Stimulated activated CD8-positive, alpha-beta memory T cell treated with anti-CD3 and anti-CD28 coated beads, Interleukin-15, amount 100 ng/mL, for 48 hours (primary cell): ENCODE measurements at places on chromosomes 16 and 17.

GRCh38 chr17:2792366-2793169, 3.7 kb upstream of the RAP1GAP2 start:
- peak; percentile 73 for DNase-seq

DNA sequence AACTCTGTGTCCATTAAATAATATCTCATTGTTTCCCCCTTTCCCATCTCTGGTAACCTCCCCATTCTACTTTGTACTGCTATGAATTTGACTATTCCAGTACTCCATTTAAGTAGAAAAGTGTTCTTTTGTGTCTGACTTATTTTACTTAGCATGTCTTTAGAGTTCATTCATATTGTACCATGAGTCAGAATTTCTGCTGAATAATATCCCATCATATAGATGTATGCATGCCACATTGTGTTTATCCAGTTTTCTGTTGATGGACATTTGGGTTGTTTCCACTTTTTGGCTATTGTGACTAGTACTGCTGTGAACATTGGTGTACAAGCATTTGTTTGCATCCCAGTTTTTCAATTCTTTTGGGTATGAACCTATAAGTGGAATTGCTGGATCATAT, 6.0 kb downstream of the PPM1D start:
- DNase-seq: no peak

- DNase-seq: no peak
These were observed 921 bp upstream of the CDR2 start for GRCh38 chr16:22375117-22375962.

DNA sequence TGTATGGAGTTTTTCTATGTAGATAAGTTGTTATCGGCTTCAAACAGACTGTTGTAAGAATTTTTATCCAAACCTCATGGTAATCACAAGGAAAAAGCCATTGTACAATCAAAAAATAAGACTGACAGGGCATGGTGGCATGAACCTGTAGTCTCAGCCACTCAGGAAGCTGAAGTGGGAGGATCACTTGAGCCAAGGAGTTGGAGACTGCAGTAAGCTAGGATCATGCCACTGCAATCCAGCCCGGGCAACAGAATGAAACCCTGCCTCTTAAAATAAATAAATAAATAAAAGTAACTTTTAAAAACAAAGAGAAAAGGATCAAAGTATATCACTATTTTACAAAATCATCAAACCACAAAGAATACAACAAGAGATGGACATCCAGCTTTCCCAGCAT, 14.4 kb downstream of the OR1A1 start:
- DNase-seq: no peak

- DNase-seq: no peak
These were observed 20.7 kb downstream of the PIK3R6 start for GRCh38 chr17:8846768-8847211.

DNA sequence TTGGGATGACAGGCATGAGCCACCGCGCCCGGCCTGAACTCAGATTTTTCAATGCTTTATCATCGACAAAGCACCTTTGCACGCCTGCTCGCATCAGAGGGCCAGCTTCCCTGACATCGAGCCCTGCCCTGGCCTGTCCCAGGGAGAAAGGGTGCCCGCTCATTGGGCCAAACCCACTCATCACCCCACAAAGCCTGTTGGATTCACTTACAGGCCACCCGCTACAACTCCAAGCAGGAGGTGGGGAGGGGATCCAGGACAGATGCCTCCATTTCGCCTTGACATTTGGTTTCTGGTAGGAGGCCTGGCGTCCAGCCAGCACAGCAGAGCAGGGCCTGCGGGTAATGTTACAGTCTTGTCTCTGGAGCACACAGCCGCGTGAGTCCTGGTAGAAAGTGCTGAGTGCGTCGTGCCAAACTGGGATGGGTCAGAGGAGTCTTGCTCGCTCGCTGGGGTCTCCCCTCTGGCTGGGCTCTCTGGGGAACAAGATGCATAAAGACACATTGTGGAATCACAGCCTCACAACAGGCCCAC, 19.8 kb downstream of the SMTNL2 start:
- DNase-seq: no peak

DNA sequence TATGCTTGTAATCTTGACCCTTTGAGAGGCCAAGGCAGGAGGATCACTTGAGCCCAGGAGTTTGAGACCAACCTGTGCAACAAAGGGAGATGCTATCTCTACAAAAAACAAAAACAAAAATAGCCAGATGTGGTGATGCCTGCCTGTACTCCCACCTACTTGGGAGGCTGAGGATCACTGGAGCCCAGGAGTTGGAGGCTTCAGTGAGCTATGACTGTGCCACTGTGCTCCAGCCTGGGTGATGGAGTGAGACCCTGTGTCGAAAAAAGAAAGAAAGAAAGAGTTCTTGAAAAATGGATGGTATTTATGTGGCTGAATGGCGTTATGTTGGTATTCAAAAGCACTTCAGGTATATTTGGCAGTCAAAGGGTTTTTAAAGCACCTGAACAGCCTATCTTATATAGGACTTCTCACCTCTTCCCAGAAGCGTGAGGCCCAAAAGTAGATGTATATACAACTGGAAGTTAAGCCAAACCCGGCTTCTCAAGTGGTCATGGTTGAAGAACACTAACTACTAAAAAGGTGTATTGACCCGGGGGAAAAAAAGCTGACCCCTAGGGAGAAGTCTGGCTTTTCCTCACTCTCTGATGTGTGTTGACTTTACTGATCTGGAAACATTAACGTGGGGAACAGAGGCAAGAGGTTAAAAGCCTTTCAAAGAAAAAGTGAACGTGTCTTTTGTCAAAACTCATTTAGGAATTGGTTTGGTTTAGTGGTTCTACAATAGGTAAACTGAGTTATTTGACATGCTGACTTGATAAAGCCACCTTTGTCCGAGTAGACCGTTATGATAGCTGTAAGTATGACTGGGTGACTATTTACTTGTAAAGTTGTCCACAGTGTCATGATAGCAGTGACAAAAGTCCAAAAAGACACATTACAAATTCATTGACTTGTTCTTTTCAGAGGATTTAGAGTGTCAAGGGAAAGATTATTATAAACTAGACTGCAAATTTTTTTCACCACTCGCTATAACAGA, 183.4 kb downstream of the IRX3 start:
- DNase-seq: no peak

DNA sequence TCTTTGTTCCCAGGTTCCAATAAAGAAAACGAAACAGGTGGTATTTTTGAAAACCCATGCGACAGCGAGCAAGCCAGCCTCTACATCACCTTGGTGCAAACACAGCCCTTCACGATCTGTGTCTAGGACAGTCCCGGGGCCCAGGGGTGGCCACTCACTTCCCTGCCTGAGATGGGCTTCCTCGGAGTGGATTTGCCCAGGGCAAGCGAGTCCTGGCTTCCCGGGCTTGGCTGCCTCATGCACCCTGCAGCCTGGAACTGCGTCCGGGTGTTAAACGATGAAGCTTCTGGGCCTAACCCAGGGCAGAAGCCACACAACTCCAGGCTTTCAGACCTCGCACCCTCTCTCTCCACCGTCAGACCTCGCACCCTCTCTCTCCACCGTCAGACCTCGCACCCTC, 66.0 kb downstream of the RPH3AL start:
- no peak for DNase-seq

DNA sequence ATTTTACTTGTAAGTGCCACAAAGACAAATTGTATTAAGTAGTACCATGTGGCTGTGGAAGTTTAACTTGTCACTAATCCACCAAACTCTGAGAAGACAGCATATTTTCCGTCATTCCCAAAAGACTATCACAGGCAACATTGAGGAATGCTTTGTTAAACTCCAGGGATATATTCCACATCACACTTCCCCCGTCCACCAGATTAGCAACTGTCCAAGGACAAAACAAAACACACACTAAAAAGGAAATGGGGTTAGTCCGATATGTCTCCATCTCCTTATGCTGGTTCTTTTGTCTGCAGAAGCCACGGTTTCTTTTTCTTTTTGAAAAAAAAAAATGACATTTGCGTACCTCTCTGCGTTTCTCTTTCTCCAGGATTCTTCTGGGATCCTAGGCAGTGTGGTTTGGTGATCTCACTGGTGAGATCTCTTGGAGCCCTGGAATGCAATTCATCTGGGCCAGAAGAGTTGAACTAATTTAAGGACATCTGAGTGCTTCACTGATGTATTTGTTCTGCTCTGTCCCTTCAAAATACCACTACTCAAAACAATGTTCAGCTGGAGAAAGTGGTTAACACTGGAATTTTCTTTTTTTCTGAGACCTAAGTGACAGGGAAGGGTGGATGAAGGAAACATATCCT, 40.6 kb downstream of the PRKCB start:
- no peak for DNase-seq

GRCh38 chr16:84537491-84538151, 33.2 kb upstream of the MEAK7 start:
- DNase-seq: no peak

DNA sequence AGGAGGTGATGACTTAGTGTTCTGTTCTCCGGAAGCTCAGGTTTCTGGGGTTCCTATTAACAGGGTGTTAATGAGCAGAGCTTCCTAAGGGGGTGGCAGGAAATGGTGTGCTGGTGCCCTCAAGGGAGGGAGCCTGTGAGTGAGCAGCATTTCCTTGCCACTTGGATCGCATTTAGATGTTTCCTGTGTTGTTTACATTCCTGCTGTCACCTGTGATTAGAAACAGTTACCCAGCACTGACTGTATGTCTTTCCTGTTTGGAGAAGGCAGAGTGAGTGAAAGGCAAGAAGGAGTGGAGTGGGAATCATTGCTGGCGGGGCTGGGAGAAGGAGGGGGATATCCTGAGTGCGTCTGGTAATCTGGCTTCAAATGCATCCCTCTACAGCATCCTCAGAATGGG, 214.6 kb downstream of the CCDC182 start:
- no peak for DNase-seq

DNA sequence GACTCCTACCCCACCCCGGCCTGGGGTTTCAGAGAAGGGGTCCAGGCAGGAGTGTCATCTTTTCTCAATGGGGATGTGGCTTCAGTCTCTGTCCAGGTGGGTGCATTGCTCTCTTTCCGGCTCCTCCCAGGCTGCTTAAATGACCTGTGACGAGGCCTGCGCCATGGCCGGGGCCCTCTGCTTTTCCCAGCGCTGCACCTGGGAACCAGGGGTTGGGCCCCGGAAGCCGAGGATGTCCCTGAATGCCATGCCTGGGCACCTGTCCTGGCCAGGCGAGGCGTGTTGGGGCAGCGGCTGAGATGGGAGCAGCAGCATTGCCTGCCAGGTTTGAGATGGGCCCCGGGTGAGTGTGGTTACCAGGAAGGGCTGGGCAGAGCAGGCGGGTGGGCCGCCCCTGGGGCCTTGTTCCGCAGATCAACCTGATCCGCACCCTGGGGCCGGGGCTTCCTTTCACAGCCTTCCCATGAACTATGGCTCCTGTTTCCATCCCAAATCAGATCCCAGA, 147.4 kb downstream of the SEC14L1 start:
- DNase-seq: no peak

- no peak for DNase-seq
These were observed 36.2 kb downstream of the FBXL20 start for GRCh38 chr17:39365242-39365641.

DNA sequence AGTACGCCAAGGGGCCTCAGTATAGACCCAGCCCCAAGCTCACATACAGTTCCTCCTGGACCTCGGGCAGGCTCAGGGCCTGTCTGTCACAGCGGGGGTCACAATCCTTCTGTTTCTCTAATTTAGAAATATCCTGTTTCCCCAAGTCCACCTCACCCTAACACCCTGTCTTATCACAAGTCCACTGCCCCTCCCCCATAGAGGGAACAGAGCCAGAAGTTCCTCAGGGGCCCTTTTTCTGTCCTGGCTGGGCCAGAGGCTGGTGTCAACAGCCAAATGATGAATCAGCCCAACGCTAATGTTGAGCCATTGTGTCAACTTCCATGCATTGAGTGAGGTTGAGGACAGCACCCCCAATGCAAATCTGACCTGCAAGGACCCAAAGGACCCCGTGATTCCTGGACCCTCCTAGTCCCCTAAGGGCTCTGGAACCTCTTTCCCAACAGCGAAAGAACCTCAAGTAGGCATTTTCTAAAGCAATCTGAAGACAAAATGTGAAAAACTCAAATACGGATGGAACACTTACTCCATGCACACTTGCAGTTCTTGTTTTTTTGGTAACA, 58.6 kb downstream of the PECAM1 start:
- DNase-seq: no peak

- DNase-seq: no peak
These were observed 741.1 kb downstream of the CDH11 start for GRCh38 chr16:64380751-64381150.

DNA sequence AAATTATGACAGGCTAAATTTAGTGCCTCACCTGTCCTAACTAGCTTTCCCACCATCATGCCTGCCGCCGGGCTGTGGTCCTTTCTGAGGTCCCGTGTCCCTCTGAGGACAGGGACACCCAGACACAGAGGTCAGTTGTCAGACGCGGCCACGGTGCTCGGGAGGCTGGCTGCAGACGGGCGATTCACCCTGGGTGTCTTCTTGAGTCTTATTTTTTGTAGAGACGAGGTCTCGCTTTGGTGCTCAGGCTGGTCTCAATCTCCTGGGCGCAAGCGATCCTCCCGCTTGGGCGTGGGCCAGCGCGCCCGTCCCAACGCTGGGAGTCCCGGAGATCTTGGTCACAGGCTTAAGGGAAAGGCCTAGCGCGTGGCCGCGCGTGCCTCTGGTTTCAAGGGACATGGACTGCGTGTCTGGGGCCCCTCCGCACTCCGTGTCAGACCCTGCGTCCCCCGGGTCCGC, 797 bp upstream of the RAB11FIP3 start:
- no peak for DNase-seq

- DNase-seq: no peak
These were observed 266.7 kb downstream of the ENGASE start for GRCh38 chr17:79341222-79341780.

GRCh38 chr17:13410874-13411273, 190.9 kb downstream of the HS3ST3A1 start:
- no peak for DNase-seq

GRCh38 chr16:58307583-58308312, 12.9 kb upstream of the PRSS54 start:
- DNase-seq: no peak

DNA sequence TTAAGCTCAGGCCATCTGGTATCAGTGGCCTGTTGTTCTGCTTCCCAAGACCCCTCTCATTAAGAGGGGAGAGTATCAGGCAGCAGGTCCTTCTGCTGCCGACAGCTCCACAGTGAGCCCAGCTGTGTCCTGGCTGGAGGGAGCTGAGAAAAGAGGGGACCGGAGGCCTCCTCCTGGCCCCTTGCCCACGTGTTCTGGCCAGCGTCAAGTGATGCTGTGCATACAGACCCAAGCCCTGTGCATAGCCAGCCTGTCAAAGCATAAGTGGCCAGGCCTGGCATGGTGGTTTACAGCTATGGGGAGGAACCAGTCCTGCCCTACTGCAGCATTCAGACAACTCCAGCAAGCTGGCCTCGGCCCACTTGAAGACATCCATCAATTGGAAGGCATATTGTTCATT, 48.0 kb downstream of the ABCC6 start:
- DNase-seq: no peak

DNA sequence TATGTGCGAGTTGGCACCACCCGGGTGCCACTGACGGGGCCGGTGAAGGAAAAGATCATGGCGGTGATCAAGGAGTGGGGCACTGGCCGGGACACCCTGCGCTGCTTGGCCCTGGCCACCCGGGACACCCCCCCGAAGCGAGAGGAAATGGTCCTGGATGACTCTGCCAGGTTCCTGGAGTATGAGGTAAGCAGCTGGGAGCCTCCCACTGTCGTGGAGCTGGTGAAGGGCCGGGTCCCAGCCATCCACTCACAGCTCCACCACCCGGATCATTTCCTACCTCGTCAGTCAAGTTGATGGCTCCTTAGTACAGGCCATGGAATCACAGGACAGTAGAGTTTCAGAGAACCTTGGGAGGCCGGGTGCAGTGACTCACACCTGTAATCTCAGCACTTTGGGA, 20.0 kb downstream of the ATP2A1 start:
- DNase-seq: no peak
